ENCODE measurements at places on chromosomes 4 and X.
A peak's percentile ranks its signal among the peaks of the same experiment; 100 is the strongest.

- DNase-seq = no peak
Observed at GRCh38 chrX:13093529-13094140, 49.2 kb upstream of the FAM9C start.

DNA sequence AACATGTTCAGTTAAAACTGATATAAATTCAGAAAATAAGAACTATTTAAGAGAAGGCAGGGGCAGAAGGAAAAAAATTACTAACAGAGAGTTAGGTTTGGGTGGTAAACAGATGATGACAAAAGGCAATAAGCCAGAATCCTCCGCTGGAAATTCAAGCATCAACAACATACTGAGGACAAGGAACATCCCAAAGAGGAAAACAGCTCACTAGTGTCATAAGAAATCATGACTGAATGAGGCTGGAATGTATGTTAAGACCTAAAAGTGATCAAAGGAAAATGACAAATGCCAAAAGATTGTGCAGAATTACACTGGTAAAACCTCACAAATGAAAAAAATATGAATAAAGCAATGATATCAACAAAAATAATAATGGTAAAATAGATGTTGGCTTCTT is 88.4 kb downstream of the WDFY3 start:
- DNase-seq = peak; percentile 82

DNA sequence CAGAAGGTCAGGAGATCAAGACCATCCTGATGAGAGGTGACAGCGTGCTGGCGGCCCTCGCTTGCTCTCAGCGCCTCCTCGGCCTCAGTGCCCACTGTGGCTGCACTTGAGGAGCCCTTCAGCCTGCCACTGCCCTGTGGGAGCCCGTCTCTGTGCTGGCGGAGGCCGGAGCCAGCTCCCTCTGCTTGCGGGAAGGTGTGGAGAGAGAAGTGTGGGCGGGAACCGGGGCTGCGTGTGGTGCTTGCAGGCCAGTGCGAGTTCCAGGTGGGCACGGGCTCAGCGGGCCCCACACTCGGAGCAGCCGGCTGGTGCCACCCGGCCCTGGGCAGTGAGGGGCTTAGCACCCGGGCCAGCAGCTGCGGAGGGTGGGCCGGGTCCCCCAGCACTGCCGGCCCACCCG is 286.9 kb downstream of the RAPGEF2 start:
- no peak for DNase-seq

DNA sequence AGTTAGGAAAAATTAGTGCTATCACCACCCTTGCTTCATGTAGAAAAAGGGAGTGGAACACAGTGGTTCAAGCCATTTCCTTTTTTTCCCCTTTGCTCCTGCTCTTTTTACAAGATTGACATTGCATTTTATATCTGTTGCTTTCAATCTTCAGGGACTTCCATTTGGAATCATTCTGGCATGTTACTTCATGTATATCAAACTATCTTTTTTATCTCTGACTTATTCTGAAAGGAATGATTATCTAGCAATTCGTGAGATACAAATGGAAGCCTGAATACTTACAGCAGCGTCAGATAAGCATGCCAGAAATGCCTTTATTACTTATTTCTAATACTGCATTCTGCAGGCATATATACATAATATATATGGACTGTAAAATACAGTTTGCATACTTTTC is 20.4 kb downstream of the ADGRL3 start:
- DNase-seq = no peak

- DNase-seq = no peak
Observed at GRCh38 chr4:9964879-9965278, 56.4 kb downstream of the SLC2A9 start.

GRCh38 chrX:63258144-63258543 is 93.0 kb downstream of the SPIN4 start:
- DNase-seq = no peak

DNA sequence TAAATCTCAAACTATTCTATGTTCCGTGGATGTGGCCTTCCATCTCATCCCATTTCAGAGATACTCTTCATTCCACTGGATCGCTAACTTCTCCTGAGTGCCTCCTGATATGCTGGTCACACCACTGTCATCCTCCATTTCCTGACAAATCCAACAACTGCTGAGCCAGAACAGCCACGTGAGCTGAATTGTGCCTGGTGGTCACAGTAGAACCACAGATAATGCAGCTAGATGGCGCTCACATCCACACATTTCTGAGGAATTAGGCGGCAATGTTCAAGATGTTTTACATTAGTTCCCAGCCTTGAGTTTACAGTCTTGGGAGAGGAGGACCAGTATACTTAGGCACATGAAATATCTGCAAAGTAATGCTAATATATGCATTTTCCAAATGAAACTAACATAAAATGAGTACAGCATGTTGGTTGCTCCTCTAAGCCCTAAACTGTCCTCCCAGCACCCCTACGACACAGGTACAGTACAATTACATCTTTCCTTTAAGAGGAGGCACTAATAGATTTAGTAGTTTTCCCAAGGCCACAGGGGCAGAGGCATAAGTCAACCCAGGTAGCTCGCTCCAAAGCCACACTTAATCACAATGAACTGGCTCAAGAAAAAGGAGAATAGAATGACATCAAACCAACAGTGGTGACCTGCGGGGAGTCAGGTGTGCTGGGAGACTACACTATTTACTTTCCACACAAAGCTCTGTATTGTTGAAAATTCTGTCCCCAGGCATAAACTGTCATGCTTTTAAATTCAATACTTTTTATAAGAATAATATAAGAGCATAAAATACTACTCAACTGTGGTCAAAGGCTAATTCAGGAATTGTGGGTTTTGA is 134.2 kb downstream of the CHIC2 start:
- DNase-seq = peak; percentile 88
